ENCODE measurements at places on chromosomes 5 and 9.

DNA sequence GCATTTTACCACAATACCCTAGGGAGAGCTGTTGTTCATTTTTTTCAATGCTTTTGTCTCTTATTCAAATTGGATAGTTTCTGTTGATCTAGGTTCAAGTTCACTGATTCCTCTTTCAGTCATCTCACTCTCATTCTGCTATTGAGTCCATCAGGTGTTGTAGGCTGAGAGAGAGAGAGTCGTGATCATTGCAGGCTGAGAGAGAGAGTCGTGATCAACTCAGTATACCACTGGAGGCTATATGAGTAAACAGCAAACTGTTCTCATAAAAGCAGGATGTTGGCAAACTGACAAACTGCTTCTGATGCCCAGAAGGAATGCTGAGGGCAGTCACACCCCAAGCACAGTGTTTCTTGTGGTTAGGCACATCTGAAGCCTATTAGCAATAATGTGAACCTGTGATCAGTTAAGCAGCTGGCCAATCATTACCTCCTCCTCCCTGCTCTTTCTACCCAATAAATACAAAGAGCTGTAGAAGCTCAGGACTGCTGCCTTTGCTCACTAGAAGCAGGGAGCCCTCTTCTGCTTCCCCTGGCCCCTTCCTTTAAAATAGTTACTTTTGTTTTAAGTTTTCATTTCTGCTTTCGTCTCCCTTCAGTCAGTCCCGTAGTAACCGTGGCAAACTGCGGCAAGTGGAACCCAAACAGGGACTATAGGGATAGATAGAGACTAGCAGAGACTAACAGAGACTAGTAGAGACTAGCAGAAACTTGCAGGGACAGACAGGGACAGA, 476.1 kb upstream of the ACO1 start:
- no peak for DNase-seq

GRCh38 chr9:131837836-131838235, 98.0 kb upstream of the RAPGEF1 start:
- no peak for DNase-seq

GRCh38 chr5:127031147-127031862, 947 bp upstream of the MARCHF3 start:
- peak; percentile 25 for DNase-seq

DNA sequence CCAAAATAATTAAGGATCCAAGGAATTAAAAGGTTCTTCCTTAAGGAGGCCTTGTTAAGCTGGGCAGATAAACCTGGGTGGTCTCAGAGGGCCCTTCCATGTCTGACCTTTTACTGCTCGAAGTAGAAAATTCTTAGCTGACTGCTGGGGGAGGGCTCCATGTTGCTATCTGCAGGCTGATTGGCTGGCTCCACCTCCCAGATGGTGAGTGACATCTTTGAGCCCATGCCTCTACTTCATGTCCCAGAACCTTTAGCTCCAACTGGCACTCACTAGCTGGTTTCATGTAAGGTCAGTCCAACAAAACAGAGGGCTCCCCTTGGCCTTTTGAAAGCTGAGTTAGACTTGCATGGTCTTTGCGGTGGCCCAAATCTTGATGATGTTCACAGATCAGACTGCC, 188.2 kb downstream of the PAX5 start:
- DNase-seq, result no peak
